KBM-7 (cell line): ENCODE measurements at places on chromosomes 2 and 18.
A peak's percentile ranks its signal among the peaks of the same experiment; 100 is the strongest.

DNA sequence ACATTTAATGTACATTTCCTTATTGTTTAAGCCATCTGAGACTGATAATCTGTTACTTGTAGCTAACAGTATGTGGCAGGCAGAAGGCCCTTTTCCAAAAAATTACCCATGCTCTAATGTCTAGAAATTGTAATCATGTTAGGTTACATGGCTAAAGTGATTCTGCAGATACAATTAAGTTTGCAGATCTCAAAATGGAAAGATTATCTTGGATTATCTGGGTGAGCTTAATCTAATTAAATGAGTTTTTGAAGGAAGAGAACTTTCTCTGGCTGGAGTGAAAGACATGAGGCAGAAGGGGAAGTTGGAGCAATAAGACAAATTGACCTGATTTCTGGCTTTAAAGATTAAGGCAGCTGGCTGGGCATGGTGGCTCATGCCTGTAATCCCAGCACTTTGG, 76.3 kb downstream of the MBD2 start:
- peak; percentile 10 for DNase-seq

GRCh38 chr2:240450532-240451107, 15.2 kb downstream of the GPC1 start:
- DNase-seq: no peak

DNA sequence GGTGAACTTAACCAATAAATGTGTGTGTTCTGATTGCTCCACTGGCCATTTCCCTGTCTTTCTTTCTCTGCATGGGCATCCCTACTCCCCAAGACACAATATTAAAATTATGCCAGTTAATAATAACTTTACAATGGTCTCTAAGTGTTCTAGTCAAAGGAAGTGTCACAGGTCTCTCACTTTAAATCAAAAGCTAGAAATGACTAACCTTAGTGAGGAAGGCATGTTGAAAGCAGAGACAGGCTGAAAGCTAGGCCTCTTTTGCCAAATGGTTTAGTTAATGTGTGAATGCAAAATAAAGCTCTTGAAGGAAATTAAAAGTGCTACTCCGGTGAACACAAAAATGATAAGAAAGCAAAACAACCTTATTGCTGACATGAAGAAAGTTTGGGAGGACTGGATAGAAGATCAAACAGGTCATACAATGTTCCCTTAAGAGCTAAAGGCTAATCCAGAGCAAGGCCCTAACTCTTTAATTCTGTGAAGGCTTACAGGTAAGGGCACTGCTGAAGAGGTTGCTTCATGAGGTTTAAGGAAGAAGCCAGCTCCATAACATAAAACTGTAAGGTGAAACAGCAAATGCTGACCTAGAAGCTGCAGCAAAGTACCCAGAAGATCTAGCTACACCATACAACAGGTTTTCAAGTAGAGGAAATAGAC, 44.0 kb upstream of the ARHGAP15 start:
- DNase-seq: no peak

DNA sequence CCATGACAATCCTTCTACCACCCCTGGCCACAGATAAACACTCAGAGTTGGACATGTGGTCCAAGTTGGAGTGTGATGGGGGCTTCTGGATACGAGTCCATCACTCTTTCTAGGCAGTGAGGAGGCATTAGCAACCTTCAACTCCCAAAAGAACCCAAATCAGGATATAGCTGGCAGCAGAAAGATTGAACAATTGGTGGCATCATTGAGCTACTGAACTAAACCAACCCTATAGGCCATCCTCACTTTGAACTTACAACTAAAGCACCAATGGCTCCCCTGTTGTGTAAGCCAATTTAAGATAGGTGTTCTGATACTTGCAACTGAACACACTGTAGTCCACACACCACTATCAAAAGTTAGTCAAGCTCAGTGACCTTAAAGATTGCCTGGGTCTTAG, 24.0 kb upstream of the MARCO start:
- DNase-seq: no peak
